ENCODE measurements at places on chromosomes 6 and 20.

DNA sequence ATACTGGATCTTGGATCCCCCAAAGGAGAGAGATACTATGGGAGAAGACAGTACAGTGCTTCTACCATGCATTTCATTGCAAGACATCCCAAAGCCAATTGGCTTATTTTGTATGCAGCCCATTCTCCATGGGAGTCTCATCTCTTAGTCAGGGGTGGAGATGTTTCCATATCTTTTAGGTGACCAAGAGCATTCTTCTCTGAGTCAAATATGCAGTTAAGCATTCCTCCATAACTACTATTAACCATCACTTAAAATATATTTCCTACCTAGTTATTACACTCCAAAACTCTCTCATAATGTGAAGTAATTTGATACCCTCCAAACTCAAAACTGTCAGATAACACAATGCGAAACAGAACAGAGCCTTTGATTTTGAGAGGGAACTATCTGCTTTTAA is 542.6 kb downstream of the HDGFL1 start:
- DNase-seq: no peak

DNA sequence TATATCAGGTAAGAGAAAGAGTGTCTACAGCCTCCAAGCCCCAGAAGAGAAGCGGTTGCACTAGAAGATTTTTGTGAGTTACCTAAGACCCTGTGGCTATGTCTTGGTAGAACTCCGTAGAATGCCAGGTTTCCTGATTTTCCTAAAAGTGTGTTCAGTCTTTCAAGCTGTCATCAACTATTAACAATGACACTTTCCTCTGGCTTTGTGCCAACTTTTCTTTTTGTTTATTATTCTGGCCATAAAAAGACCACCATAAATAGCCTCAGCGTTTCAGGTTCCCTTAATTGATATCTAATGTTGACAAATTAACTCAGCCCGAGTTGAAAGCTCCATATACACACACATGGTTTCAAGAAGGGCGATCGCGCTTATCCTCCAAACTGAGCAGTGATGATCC is 1.2 kb downstream of the PAK5 start:
- no peak for DNase-seq

DNA sequence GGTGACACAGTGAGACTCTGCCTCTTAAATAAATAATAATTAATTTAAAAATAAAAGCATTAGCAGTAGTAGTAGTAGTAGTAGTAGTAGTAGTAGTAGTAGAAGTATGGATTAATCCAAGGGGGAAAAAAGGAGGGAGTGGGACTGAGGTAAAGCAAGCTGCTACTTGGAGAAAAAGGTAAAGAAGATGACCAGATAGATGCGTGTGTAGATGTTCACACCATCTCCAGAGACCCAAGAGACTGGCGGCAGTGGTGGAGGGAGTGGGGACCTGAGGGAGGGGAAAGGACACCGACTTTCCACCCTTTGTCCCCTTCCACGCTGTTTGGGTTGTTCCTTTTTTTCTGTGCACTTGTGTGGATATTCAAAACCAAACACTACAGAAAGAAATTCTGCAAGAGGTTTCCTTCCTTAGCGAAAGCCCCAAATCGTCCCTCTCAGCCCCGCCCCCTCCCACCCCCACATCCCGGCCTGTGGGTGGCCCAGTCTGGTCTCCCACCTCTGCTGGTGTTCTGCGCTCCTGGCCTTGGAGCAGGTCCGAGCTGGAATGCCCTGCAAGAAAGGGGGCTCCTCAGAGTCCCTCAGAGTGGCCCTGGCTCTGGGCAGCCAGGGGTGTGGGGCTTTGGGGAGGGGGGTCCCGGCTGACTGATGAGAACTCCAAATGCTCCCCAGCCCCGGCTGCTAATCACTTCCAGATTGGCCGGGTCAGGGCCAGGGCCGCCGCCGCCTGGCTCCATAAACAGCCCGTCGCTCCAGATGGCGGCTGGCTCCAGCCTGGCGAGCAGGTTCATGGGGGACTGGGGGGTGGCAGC is 60.2 kb downstream of the UBE2V1 start:
- no peak for DNase-seq

DNA sequence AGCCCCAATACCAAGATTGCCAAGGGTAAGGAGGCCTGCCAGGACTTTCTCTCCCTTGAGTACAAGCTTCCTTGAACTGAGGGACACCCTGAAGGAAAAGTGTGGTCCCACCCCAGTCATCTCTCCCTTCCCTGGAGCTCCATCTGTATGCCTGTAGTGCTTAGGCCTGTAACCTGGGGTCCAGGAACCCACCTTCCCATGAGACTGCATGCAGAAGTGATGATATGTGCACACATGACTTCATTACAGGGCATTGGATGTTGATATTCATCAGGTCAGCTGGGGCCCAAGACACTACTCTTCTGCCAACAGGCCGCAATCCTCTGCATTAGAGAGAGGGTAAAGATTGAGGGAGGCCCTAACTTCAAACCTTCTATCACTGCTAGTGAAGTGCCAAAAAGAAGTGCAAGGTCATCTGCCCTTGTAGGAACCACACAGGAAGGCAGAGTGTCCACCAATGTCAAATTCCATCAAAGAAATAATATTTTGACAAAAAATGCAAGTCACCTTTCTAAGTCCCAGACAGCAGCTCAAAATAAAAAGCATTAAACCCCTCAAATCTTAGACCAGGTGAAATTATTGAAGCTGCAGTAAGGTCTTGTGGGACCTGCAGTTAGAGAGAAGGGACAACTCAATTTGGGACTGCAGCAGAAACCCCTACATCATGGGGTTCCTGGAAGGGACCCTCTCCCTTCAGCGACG is 5.1 kb downstream of the HLA-F start:
- no peak for DNase-seq

DNA sequence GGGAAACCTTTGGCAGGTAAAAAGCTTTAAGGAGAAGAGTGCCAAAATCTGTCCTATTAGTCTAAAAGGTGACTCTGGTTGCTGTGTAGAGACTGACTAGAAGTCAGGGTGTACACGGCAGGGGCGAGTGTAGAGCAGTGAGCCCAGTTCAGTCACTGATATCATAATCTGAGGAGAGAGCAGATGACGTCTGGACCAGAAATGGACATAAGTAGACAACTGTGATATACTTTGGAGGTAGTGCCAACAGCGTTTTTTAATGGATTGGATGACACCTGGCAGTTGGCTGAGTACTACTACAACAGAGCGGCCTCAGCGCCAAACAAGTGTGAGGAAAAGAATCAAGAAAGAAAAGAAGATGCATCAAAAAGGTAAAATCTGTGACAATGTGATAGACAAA is 76.0 kb downstream of the MAP7 start:
- no peak for DNase-seq

- no peak for DNase-seq
Observed at GRCh38 chr20:21808139-21808538, 102.7 kb downstream of the PAX1 start.

DNA sequence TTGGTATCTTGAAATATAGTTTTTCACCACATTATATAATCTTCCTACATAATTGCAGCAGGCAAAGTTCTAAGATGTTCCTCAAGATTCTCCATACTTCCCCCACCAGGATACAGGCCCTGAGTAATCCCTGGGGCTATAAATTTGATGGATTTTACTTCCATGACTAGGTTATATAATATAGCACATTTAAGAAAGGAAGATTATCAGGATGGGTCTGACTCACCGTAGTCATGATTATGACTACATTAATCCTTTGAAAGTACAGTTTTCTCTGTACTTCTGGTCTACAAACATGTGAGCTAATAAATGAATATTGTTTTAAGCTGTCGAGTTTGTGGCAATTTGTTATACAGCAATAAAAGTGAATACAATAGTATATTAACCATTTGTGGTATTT is 122.5 kb downstream of the MACROD2 start:
- no peak for DNase-seq

DNA sequence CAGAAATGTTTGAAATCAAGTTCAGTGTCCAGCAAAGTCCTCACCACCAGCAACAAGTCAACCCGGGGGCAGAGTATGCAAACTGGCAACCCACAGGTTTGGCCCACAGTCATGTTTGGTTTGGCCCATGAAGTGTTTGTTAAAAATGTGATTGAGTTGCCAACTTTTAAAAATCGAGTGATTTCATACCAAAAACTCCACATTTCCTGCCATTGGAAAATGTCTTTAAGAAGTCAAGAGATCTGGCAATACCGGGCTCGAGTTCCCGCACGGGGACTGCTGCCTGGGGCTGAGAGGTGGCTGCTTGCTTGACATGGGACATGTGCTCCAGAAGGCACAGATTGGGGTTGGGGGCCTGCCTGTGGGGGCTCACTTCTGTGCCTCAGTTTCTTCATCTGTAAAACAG is 36.1 kb downstream of the PREX1 start:
- DNase-seq: no peak

DNA sequence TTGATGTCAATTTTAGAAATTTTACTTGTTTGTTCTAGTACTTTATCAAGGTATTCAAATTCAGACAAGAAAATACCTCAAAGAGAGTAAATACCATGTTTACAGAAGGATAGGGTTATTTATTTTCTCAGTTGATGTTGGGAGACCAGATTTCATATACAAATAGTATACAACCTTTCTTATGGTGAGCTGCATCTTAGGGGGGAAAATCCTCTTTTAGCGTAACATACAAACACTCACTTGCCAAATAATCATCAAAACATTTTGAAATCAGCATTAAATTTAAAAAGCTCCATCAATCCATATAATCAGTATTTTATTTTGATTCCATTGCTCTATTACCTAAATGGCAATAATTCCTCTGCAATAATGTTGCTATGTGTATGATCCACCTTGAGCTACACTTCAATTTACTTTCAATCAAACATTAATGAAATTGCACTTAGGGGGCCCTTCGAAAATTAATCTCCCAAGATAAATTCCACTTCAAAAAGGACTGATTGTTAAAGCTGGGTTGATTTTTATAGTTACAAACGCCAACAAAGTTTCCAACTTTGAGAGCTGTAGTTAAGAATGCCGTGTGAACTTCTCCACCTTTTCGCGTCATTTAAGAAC is 2.2 kb downstream of the NKX2-4 start:
- no peak for DNase-seq

DNA sequence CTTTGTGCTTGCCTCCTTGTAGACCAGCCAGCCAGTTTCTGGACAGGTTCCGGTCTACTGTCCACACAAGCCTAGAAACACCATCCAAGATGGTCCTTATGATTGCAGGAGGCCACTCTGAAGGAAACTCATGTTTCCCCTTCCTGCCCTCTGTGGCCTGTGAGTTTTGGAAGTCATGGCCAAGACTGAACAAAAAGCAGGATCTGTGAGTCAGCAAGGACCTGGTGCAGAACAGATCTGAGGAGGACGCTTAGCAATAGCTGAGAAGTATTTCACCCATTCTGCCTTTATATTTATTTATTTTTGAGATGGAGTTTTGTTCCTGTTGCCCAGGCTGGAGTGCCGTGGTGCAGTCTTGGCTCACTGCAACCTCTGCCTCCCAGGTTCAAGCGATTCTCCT is 134.6 kb upstream of the EEF1E1 start:
- no peak for DNase-seq

DNA sequence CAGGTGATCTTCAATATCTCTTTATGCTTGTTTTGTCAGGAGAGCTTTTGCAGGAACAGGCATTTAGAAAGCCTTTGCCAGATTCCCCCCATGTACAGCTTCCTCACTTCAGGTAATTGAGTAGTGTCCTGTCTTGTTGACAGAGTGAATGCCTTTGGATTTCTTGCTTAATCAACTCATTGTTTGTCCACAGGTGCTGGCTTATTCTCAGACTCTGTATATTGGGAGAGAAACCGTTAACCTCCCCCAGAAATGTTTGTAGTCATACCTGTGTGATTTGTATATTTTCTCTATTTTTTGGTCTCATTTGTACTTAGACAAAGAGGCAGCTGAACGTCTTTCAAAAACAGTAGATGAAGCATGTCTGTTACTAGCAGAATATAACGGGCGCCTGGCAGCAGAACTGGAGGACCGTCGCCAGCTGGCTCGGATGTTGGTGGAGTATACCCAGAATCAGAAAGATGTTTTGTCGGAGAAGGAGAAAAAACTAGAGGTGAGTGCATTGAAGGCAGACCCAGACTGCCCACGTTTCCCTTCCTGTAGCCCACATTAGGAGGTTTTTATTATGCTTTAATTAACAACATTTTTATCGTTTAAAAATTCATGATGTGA is 32.3 kb downstream of the RPRD1B start:
- DNase-seq: no peak

DNA sequence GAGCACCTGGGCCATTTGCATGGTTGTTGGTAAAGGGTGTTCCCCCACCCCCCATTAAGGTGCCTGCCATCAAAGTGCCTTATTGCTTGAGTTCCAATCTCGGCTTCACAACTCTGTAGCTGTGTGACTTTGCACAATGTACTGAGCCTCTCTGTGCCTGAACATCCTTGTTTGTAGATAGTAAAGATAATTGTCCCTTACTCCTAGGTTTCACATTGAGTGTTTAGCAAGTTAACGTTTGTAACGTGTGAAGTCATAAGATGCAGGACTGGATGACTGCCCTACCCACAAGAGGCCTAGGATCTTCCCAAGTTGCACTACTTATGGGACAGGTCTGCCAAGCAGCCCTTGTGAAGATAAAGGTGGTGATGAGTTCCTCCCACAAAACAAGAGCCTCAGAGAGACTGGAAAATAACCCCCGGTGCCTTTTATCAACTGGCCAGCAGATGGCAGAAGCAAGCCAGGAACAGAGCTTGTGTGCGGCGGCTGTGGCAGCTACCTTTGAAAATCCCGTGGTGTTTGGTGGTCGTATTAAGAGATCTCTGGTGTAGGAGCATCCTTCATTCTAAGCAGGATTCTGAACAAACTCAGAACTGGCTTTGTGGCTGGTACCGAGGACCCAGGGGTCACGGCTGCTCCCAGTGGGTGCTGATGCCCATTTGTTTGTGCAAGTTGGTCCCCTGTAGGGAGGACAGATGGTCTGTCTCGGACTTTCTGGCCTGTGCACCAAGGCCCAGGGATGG is 99.1 kb downstream of the CDH26 start:
- DNase-seq: peak; percentile 96

- no peak for DNase-seq
Observed at GRCh38 chr6:31721351-31722020, at the start of gene LY6G6C. Gene LY6G6C, minus strand, starts transcription at chr6:31721746. Its CDS starts 67 bp downstream, at chr6:31721679.

DNA sequence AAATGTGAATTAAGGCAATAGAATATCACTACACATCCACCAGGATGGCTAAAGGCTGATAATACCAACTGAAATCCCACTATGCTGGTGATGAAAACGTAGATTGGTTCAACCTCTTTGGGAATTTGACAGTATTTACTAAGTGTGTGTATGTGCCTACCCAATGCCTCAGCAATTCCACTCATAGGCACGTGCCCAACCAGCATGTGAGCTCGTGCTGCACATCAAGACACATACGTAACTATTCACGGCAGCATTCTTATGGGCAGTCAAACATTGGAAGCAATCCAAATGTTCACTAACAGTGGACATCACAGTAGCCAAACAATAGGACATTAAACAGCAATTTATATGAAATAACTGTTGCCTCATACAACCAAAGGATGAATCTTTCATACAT is 15.7 kb upstream of the AFDN start:
- no peak for DNase-seq

DNA sequence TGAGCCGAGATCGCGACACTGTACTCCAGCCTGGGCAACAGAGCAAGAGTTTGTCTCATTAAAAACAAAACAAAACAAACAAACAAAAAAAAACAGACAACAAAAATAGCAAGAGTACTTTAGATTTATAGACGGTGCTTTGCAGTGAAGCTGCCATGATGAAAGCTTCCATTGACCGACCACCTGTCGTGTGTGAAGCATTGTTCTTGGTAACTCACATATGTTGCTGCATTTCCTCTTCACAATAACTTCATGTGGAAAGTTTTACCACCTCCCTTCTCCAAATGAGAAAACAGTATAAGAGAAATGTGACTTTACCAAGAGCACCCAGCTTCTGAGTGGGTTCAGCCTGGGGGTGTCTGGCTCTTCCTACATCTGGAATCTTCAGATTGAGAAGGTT is 56.4 kb upstream of the PTGIS start:
- DNase-seq: no peak

Data from Kasumi-1 (cell line).